Cerebellar nuclear complex (tissue), 1 donor: ENCODE measurements at places on chromosomes 6 and 20.

DNA sequence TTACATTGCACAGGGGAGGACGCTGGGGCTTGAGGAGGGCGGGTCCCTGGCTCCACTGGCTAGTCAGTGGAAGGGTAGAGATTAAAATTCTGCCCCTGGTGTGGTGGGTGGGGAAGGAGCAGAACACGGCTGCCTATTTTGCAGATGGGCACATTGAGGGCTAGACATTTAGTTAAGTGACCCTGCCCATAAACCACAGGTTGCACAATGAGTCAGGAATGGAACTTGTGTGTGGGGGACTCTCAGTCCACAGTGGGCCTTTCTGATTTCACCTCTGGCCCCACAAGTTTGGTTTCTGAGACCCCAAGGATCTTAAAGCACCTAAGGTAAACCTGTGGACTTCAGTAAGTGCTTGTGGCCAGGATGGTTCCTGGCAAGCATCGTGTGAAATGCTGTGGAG lies 22.0 kb upstream of the CCDC167 start:
- no peak for DNase-seq

GRCh38 chr20:58210398-58210747 lies 18.1 kb downstream of the ANKRD60 start:
- no peak for DNase-seq

- no peak for DNase-seq
These were observed 722 bp downstream of the ISM1 start for GRCh38 chr20:13221673-13222318.

- no peak for DNase-seq
These were observed 82.3 kb downstream of the DNAH8 start for GRCh38 chr6:38797391-38797790.

DNA sequence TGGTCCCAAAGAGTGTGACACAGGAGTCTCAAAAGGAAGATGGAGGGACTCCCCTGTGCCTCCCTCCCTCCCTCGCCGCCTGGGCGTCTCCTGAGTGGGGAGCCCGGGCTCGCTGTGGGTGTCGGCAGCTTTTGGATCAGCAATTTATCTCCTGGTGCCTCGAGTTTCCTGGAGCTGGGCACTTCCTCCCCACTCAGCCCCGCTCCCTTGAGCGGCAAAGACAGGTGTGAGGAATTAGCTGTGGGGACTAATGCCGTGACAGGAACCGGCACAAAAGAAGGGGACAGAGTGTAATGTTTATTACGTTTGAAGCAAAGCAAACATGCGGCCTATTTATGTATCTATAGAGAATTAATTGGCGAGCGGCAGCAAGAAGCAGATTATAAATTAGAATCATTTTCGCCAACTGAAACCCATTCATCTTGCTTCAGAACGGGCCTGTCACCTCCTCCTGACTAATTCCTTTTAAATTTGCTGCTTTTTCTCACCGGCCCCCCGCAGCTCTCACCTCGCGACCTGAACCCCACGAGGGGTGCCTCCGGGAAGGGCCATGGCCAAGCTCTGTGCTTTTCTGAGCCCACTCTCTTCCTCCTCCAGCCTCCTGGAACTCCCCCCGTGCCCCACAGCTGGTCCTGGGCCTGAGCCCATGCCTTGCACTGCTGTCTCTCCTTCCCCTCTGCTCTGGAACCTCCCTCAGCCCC lies 8.8 kb upstream of the CDH22 start:
- DNase-seq = no peak

DNA sequence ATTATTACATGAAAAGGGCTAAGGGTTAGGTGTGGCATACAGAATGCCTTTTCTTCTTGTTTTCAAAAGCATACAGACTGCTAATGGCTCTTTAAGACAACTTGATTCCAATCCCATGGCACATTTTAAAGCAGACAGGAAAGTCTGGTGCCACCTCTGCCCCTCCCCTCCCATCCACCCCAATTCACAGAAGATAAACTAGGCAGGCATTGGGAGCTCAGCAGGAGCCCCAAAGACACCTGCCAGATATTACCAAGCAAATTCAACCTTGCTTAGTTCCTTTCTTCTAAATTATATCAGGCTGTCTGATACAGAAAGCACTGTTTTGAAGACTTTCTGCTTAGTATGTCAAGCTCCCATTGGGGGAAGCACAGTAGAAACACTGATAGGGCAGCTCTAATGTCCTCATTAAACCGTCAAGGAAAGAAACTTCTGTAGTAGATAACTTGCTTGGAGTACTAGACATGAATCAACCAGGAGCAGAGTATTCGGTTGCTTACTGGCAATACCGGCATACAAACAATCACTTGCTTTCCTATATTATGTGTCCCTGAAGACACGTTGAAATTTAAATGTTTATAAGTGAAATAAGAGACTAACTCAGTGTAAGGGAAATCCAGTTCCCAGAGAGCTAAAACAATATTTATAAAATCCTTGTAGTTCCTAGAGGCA lies 13.0 kb downstream of the SESN1 start:
- no peak for DNase-seq

DNA sequence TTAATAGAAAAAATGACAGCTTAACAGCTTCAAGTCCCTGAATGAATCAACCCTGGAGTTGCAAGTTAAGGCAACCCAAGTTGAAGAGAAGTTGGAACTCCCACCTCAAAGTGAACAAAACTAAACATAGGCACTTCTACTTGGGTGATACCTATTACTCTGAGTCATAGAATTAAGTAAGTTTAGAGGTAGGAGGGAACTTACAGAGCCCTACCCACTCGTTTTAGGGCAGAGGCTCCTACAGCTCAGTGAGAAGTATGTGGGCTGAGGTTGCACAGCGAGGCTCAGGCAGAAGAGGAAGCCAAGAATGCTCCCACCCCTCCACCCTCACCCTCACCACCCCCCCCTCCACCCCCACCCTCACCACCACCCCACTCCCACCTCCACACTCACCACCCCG lies 42.2 kb downstream of the NFATC2 start:
- DNase-seq = no peak

GRCh38 chr6:46380152-46380807 lies 111.0 kb downstream of the RCAN2 start:
- DNase-seq = no peak

DNA sequence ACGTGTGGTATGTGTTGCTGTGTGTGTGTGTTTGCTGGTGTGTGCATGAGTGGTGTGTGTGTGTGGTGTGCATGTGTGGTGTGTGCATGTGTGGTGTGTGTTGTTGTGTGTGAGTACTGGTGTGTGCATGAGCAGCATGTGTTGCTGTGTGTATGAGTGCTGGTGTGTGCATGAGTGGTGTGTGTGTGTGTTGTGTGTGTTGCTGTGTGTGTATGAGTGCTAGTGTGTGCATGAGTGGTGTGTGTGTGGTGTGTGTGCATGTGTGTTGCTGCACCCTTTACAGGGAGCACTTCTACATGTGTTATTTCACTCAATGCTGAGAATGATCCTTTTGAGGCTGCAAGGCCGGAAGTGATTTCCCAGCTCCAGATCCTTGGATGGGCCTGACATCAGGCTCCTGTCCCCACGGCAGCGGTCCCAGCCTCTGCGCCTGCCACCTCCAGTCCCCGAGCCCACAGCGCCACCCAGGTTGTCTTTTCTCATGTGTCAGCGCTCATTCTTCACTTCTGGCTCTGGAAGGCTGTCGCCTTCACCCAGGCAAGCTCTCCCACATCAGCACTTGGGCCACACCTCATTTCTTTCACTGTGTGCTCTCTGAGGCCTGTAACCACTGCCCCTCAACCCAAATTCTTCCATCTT lies 2.6 kb downstream of the NPEPL1 start:
- no peak for DNase-seq

- DNase-seq = no peak
These were observed 45.2 kb upstream of the TFAP2A start for GRCh38 chr6:10460096-10460495.

- no peak for DNase-seq
These were observed at the start of gene CST9L for GRCh38 chr20:23568320-23568970. TSS of gene CST9L (minus strand) at chr20:23568484. CDS start at chr20:23568450, 34 bp downstream.

DNA sequence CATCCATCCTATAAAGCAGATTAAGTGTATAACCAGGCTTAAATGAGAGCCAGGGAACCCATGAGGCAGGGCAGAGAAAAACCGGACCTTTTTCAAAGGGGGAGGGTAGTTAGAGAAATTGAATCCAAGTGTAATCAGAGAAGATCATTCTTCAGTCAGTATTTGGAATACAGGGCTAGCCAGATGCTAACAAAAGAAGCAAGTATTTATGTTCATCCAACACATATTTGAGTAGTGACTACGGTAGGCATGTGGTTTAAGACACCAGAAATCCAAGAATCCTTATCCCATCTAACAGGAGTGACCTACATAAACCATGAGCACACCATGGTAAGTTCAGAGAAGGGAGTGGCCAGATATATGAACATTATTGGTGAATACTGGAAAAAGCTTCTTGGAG lies 46.8 kb upstream of the FAM83C start:
- DNase-seq = no peak

- DNase-seq = no peak
These were observed 3.8 kb downstream of the SMIM26 start for GRCh38 chr20:18571009-18571408.

- no peak for DNase-seq
These were observed 82.3 kb upstream of the PTPRT start for GRCh38 chr20:43271980-43272379.

- no peak for DNase-seq
These were observed 127.6 kb downstream of the SYNDIG1 start for GRCh38 chr20:24597051-24597450.

DNA sequence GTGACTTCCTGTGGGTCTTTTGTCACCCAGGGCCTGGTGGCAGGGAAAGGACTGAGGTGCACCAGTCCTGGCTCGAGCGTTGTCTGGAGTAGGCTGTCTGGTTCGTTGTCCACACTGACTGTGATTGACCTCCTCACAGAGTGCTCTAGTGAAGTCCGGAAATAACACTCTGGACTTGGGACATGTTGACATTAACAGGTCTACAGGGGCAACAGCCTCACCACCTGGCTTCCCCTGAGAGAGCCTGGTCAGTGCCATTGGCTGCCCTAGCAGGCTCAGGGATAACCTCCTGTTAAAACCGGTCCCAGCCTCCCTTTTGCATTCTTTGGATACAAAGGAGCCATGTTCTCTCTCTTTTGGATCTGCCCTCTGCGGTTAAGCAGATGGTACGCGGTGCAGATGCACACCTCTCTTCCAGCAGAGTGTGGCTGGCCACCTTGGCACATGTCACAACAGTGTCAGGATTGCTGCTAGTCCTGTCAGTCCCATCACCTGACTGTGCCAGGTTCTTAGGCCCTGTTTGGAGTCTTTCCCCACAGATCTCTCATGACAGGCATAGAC lies 46.2 kb downstream of the CDS2 start:
- DNase-seq = no peak

DNA sequence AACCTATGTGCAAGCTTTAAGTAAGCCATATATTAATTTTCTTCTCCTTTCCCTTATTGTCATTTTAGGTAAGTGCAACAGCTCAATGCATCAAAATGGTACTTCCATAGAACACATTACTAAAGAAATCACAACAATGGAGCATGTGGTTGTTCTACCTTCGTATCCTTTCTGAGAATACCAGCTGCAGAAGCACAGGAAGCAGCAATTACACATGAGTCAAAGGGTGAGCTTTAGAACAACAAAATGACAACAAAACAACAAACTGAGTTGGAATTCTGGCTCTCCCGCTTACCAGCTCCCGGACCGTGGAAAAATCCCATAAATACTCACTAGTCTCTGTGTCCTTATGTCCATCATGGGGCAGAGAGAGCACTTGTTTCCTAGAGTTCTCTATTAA lies 108.9 kb downstream of the BCAS1 start:
- DNase-seq = no peak

DNA sequence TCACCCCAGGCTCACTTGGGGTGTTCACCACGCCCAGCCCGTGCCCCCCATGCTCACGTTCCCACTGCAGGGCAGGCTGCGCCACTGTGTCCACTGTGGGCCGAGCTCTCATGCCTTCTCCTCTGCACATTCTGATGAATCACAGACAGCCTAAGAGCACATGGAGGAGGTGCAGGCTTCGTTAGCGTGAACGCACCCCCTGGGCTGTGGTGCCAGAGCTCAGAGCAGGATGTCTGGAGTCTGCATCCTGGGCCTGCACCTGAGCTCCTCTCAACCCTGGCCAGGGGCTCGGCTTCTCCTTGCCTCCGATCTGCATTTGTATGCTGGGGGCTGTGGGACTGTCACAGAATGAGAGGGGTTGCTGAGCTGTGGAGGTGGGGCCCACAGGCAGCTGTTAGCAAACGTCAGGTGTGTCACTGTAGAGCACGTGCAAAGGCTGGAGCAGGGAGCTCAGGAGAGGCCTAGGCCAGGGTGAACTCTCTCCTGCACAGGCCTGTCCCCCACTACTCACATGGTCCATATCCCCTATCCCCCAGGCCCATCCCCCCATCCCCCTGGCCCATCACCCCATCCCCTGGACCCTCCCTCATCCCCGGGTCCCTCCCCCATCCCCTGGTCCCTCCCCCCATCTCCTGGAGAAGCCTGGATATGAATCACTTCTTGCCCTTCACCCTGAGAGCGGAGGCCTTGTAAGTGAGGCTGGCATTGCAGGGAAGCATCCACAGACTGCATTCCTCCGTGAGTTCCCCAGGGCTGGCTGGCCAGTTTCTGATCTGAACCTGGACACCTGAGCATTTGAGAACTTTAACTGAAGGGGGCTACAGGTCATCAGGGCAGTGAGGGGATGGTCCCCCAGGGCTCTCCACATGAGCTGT lies 309.5 kb downstream of the TAF4 start:
- no peak for DNase-seq

DNA sequence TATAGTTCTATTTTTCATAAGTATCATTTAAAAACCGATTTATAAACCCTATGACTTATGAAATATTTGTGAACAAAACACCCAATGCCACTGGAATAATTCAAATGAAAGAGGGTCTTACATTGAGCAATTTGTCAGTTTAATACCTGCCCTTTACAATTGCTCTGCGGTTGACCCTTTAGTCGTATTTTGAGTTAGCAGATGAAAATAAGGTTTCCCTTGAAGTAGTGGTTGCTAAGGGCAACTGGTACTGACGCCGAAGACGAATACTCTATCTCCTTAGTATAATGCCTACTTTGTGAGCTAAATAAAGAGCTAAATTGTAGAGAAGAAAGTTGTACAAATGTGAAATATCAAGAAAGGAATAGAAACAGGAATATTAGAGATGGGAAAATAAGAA lies 69.4 kb downstream of the KCNQ5 start:
- no peak for DNase-seq

- DNase-seq = no peak
These were observed 140.1 kb downstream of the QKI start for GRCh38 chr6:163554663-163555062.

DNA sequence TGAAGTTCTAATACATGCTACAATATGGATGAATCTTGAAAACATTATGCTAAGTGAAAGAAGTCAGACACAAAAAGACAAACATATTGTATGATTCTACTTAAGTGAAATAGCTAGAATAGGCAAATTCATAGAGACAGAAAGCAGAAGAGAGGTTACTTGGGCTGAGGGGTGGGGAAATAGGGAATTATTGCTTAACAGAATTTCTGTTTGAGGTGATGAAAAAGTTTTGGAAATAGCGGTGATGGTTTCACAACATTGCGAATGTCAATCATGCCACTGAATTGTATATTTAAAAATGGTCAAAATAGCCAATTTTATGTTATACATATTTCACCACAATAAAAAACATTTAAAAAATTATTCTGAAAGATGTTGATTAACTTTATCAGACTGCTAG lies 6.1 kb downstream of the SLC26A8 start:
- DNase-seq = no peak
